Lung microvascular endothelial cell (primary cell): ENCODE measurements at places on chromosomes 12 and 14. TPM values are rescaled to one million over a fixed set of nuclear protein-coding genes. Genes with fewer than 3 reads are reported as not detected.

GRCh38 chr12:26331960-26332359 lies 136.6 kb downstream of the SSPN start:
- DNase-seq: no peak

DNA sequence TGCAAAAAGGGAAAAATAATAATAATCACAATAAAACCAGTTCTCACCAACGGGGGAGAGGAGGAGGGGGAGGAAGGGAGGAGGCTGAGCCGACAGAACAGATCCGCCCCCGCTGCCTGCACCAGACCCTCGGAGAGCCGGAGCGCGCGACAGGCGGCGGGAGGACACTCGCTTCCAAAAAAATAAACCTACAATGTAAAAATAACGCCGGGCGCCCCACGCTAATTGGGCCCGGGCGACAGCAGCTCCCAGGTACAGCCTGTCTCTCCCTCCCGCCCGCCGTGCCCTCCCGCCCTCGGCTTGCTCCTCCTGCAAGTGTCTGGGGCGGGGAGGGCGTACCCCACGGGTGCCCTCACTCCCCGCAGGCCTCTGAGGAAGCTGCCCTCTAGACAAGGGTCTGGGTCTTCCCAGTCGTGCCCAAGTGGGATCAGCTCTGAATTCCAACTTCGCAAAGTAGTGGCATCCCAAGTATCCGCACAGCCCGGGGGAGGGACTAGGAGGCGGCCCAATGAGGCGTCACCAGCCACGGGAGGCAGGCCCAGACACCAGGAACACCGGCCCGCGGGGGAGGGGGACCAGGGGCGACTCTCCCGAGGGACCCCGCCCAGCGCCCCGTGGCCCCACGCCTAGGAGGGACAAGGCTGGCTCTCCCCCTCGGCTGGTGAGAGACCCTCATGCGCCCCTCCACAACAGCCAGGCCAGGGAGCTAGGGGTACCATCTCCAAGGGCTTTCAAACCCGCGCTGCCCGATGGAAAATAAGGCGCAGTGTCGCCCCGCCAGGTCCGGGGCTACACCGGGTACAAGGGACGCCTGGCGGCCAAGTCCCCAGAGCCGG lies 1.0 kb downstream of the NCOR2 start:
- DNase-seq: peak; percentile 84

- no peak for DNase-seq
These were observed 3.8 kb upstream of the SHMT2 start for GRCh38 chr12:57225680-57226210.

Gene OXA1L
- 39.1 and 51.4 TPM in 2 replicates for total RNA-seq
